ENCODE measurements at places on chromosomes 16 and 17.

GRCh38 chr16:20675488-20676267, 21.8 kb downstream of the ACSM1 start:
- peak; percentile 61 for DNase-seq

DNA sequence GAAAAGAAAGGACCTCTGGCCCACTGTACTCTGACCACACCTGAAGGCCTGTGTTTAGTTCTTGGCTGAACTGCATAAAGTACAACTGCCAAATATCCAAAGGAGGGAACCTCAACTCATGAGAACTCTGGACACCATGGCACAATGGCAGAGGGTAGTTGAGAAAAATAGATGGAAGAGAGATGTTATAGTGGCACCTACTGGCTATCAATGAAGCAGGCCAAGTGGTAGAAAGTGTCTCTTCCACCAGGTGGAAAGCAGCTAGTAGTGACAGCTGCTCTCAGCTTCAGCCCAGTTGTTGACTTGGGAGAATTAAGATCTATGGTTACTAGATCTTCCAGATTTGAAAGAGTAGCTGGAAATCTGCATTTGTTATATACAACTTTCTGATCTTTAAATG, 3.2 kb downstream of the MED31 start:
- peak; percentile 25 for DNase-seq

DNA sequence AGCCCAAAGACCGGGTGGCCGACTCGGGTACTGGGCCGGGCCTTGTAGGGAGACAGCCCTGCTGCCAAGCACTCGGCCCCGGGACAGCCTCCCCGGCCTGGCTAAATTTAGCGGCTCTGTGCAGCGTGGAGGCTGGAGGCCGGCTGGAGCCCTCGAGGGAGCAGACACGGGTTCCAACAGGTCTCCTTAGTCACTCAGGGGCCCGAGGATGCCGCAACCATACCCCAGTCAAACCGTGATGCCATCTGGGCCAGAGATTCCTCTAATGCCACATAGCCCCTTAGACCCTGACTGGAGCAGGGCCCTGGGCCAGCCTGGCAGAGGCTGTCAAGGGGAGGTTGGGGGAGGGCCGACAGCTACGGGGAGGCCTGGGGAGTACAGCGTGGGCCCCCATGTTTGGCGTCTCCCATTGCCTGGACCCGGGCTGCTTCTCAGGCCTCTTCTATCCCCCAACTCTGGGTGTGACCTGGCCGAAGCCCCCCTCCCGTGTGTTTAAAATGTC, 2.9 kb upstream of the P2RX1 start:
- DNase-seq, result no peak

GRCh38 chr16:24178496-24178895, 77.6 kb upstream of the CACNG3 start:
- DNase-seq, result peak; percentile 15

GRCh38 chr16:30794634-30795033, 7.6 kb upstream of the ZNF629 start:
- no peak for DNase-seq

- no peak for DNase-seq
Measured at GRCh38 chr16:86231996-86232350, 278.4 kb upstream of the FOXF1 start.

- DNase-seq, result no peak
Measured at GRCh38 chr17:29791336-29792080, 138.5 kb downstream of the SSH2 start.

- no peak for DNase-seq
Measured at GRCh38 chr16:89557690-89558490, 2.6 kb upstream of the RPL13 start.

DNA sequence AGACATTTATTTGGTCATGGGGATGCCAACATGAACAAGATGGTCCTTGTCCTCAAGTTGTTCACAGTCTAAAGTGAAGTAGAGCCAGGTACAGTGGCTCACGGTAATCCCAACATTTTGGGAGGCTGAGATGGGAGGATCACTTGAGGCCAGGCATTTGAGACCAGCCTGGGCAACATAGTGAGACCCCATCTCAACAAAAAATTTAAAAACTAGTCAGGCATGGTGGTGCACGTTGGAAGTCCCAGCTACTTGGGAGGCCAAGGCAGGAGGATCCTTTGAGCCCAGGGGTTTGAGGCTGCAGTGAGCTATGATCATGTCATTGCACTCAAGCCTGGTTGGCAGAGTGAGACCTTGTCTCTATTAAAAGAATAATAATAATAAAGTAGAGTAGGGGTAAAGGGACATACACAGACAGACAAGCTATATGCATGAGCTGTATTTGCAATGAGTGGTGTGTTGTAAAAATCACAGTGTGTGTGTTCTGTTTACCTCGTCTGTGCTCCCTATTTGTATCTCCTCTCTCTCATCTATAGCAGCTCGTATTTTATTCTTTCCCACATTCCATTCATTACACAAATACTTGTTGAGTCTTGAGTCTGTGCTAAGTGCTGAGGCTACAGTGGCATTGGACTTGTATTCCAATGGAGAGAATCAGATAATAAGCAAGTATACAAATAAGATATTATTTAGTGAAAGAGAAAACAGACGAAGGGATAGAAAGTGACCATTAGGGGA, 73.9 kb upstream of the DHX40 start:
- DNase-seq, result no peak

- no peak for DNase-seq
Measured at GRCh38 chr17:72345536-72345935, 224.7 kb downstream of the SOX9 start.

GRCh38 chr16:65061935-65062518, 59.8 kb downstream of the CDH11 start:
- no peak for DNase-seq

Data from activated CD4-positive, alpha-beta T cell treated with anti-CD3 and anti-CD28 coated beads, Interleukin-2, amount 10 ng/mL, durations not matched to agents 7 days and 5 days (primary cell).